NCI-H1092 (cell line): ENCODE measurements at places on chromosomes 3 and 15.

GRCh38 chr15:90062462-90062932, 39.8 kb downstream of the IDH2 start:
- peak; percentile 16 for DNase-seq

GRCh38 chr15:90579213-90579612, 49.5 kb downstream of the CRTC3 start:
- DNase-seq, result no peak

GRCh38 chr15:90219421-90220141, 14.2 kb downstream of the CIB1 start:
- DNase-seq, result no peak

GRCh38 chr15:80433836-80434235, 29.7 kb downstream of the ARNT2 start:
- no peak for DNase-seq

GRCh38 chr3:119950666-119951325, 143.5 kb downstream of the GSK3B start:
- DNase-seq, result no peak

- DNase-seq, result no peak
These were observed 11.0 kb downstream of the TBL1XR1 start for GRCh38 chr3:177186306-177186705.

DNA sequence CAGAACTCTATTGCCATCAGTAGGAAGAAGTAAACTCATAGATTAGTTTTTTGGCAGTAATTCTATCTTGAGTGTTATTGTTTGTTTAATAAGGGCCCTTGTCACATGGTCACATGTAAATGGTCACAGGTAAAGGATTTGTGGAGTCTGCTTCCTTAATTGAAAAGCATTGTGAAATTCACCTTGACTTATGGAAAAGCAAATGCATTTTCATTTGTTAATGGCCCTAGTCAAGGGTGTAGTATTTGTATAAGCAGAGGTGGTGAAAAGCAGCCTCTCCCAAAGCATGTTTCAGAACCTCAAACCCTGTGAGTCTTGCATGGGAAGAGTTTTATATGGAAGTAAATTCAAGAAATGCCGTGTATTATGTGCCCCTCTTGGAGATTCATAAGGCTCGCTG, 197.5 kb upstream of the NR2E3 start:
- DNase-seq, result no peak

- DNase-seq, result no peak
These were observed 16.4 kb upstream of the BNC1 start for GRCh38 chr15:83300826-83301225.

- DNase-seq, result no peak
These were observed 3.7 kb downstream of the SACM1L start for GRCh38 chr3:45692866-45693265.

DNA sequence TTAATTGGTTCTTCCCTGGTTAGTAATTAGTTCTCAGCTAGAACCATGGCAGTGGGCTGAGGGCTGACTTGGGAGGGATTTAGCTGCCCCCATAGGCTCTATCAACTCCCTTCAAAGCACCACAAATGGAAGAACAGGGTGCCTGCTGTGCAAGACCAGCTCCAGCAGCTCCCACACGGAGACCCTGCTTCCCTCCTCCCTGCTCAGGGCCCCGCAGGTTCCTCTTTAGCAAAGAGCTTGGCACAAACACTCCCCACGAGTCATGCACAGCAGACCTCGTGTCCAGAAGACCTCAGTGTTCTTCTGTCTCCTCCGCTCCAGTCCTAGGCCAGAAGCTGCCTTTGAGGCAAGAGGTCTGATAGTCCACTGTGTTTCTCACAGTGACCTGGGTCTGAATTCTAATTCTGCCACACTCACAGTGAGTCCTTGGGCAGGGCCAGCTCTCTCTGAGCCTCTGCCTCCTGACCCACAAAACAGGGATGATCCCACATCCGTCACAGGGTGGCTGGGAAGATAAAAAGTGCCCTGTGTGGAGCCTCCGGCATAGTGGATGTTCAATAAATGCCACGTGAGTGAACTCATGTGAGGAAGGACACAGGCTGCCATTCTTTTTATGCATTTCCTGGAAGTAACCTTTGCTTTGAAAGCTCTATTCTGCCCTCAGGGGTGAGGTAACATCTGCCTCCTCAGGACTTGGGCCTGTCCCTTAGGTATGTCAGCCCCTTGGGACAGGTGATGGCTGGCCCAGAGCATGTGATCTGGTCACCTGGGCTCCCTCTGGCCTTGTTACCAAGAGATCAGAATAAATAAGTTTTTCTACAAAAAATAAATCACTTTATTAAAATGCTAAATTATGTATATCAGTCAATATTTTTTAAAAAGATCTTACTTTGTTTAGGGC, 7.6 kb downstream of the RAB6B start:
- no peak for DNase-seq

DNA sequence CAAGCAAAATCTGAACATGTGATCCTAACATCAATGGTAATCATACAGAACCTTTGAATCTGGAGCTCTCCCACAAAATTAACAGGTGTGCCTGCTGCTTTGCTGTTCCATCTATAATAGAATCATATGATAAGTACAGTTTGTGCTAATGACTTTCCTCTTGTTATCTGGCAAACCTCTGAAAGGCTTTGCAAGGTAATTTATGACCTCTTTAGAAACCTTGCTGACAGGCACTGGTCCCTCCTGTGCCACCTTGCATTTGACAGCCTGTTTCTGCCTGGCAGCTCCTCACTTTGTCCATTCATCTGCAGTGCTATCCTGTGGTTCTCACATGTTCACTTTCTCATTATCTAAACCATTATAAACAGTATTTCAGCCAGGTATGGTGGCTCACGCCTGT, 10.2 kb upstream of the HTR3C start:
- DNase-seq, result no peak

GRCh38 chr3:28840976-28841376, 439.9 kb upstream of the RBMS3 start:
- DNase-seq, result no peak

GRCh38 chr3:155664925-155665695, 79.8 kb downstream of the PLCH1 start:
- no peak for DNase-seq

- no peak for DNase-seq
These were observed 102.4 kb downstream of the ETFA start for GRCh38 chr15:76208786-76209424.

DNA sequence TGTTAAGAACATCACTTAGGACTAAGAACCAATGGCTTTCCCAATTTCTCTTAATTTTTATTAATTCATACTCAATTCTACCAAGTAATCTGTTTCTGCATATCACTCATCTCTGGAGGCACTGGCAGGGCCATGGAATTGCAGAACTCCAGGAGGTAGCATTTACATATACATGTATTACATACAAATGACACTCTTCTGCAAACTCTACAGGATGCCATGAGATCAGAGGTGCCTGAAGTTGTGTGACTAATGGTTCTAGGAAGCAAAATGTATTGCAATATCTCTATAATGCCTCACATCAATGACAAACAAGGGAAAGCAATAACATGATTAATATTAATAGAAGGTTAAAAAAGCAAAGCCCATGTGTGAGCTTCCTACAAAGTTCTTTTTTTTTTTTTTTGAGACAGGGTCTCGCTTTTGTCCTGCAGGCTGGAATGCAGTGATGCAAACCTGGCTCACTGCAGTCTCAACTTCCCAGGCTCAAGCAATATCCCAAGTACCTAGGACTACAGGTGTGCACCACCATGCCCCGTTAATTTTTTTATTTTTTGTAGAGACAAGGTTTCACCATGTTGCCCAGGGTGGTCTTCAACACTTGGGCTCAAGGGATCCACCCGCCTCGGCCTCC, 33.0 kb downstream of the DENND6A start:
- no peak for DNase-seq

GRCh38 chr3:126960604-126960995, 22.3 kb upstream of the PLXNA1 start:
- no peak for DNase-seq

- DNase-seq, result no peak
These were observed 590.0 kb downstream of the EPHA3 start for GRCh38 chr3:89697321-89697916.

DNA sequence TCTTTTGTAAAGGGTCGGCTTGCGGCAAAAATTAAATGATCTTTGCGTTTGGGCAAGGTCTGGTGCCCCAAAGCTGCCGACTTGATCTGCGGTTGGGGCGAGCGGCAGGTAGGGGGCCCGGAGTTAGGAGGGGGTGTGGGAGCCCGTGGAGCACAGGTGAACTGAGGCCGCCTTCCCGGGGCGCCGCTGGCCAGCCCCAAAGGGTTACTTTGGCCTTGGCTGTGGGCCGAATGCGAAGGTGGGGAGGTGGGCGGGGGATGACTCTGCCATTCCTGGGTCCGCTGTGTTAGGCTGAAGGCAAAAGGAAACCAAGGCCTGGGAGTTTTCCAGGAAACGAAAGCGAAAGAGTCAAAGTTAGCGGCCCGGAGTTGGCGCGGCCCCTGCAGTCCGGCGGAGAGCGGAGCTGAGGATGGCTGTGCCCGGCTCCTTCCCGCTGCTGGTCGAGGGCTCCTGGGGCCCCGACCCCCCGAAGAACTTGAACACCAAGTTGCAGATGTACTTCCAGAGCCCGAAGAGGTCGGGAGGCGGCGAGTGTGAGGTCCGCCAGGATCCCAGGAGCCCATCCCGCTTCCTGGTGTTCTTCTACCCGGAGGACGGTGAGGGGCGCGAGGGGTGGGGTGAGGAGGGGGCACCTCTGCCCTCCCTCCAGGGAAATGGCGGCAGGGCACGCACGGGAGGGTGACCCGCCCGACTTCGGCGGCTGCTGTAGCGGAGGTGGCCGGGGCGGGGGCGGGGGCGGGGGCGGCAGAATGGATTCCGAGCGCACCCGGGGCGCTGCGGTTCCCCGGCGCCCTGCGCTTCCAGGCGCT, at the start of gene PARP14:
Gene PARP14 (plus strand): TSS at position 365 of the 809 bp plus-strand sequence. CDS start 45 bp downstream, at position 410.
- DNase-seq, result no peak

DNA sequence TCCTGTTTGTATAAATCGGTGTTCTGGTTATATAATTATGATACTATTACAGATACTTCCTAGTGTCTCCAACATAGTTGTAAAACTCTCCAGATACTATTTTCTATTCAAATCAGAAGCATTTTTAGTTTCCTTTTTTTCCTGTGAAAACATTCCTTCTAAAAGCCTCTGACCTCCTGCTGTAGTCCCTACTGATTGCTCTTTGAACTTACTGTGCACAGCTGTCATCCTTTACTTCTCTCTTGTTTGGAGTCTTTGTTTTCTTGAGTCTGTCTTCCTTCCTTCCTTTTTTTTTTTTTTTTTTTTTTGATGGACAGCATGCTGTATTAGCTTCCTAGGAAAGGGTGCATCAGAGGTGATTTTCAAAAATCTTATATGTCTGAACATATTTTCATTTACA, 28.9 kb downstream of the NR2C2 start:
- no peak for DNase-seq

GRCh38 chr3:14634763-14635400, 16.7 kb upstream of the CCDC174 start:
- DNase-seq, result no peak

DNA sequence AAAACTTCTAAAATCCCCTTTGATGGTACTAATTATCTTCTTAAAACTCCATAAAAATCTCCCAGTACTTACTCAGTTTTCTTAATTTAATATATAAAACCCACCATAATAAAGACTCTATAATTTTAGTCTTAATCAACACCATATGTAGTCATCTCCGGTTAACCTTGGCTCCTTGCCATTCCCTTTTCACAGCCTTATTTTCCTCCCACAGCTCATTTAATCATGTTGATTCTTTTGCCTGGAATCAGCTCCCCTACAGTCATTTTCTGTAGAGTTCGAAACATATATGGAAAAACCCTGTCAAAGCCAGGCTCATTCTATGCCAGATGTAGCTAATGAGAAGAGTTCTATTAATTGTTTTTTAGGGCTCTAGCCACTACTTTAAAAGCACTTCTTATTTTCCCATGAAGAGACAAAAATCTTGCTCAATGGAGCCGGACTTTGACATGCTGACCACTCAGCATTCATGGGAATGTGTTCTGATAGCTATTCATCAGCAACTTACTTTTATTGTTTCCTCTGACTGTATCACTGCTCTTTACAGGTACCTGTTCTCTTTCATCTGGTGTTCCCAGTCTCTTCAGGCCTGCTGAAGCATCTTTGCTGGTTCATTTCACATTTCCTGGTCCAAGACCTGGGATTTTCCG, 573.4 kb downstream of the NAALADL2 start:
- no peak for DNase-seq

DNA sequence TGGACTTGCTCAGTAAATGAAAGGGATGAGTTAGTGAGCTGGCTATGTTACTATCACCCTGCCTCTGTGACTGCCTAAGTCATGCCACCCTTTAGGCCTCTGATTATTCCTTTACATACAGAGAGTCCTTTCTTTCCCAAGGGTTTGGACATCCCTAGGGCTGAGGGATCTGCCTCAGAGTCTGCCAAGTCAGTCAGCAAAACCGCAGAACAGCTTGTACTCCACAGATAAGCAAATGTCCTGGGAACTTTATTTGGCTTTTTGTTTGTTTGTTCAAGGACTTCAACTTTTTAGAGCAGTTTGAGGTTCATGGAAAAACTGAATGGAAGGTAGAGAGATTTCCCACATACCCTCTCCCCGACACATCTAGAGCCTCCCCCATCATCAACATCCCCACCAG, 82.6 kb upstream of the TRIM42 start:
- no peak for DNase-seq

GRCh38 chr3:118955914-118956556, 78.6 kb downstream of the IGSF11 start:
- DNase-seq, result no peak

DNA sequence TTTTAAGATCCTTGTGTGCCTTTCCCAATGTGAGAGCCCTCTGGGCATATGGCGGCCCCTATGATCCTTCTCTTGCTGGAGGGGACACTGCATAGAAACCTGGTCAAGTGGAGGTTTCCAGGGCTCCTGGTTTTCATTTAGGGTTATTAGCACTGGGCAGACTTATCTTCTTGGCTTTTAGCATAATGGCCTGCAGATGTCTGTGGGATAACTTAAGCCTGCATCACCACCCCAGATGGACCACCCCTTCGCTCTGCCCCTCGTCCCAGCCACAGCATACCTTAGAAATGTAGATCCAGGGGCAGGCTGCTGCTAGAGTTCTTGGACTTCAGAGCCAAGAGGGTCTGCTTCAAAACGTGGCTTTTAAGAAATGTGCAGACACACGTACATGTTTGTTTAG, 340.3 kb upstream of the CTDSPL start:
- DNase-seq, result no peak

GRCh38 chr3:12115849-12116248, 42.9 kb downstream of the TIMP4 start:
- no peak for DNase-seq

- DNase-seq, result no peak
These were observed 44.8 kb upstream of the RPS17 start for GRCh38 chr15:82585072-82585471.

DNA sequence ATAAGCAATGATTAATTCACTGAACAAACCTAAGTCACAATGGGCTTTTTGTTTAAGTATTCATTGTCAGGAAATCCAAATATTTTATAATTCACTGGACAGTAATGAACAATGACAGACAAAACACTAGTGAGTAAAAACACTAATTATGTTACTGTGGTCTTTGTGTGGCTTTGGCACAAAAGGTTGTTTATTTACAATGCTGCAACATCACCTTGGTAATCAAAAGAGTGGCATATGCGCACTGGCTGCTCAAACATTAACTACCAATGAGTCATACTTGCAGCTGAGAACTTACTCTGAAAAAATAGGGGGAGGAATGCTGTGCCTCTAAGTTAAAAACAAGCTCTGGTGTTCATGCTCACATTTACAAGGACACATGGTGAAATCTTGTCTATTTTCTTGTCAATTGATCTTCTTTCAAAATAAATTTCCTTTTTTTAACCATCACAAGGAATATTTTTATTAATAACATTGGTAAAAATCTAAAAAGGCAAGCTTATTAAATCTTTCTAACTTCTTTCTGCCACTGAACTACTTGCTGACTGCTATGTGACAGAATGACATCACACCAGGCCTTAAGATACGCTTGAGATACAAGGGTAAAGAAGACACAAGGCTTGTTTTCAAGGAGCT, 85.2 kb upstream of the PPIB start:
- DNase-seq, result no peak

- no peak for DNase-seq
These were observed 46.4 kb upstream of the IQSEC1 start for GRCh38 chr3:13119471-13120220.
